ENCODE measurements at places on chromosomes 5 and 9.

DNA sequence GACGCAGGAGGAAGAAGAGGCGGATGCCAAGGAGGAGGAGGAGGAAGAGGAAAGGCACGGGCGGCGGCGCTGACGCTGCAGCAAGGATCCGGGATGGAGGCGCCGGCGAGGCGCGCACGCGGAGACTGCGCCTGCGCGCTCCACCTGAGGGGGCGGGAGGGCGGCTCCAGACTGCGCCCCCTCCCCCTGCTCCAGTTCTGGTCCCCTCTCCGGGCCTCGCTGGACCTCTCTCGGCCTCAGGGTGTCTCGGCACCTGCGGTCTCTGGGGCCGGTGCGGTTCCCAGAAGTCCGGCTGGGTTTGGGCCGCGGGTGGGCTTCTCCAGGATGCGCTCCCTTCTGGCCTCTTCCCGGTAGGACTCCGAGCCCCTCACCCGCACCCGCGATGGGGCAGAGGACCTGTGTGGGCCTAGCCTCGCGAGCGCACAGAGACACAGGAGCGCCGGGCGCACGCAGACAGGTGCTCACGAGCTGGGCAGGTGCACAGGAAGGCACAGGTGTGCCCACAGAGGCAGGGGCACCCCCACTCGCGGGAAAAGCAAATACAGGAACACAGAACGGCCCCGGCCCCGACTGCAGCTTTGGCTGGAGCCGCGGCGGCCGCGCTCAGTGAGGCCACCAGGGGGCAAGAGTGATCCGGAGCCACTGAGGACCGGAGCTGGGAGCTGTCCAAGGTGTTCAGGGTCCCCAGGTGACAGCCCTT lies at the start of gene NPDC1:
NPDC1 (minus strand) TSS at position 90 of the 700 bp plus-strand sequence. CDS start 188 bp downstream, outside the sequence.
- DNase-seq, result peak; percentile 93

- DNase-seq, result no peak
These were observed 25.1 kb upstream of the CD180 start for GRCh38 chr5:67221487-67222242.

DNA sequence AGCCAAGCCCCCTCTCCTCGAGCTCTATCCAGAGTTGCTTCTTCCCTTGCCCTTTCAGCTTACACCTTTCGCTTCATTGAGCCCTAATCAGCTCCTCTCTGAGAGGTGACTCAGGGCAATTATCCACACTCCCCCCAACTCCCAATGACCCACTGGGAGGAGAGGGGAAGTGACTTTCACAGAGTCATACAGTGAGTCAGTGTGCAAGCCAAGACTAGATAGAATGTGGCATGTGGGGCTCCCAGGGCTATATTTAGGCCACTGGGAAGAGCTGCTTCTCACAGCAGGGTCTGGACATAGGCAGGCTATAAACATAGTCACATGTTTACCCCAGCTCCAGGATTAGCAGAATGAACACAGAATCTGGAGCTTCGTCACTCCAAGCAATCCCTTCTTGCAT lies 57.4 kb downstream of the NRG2 start:
- no peak for DNase-seq

GRCh38 chr9:121182989-121183388 lies 18.7 kb downstream of the RAB14 start:
- DNase-seq, result no peak

- DNase-seq, result peak; percentile 66
These were observed 12.9 kb downstream of the TCF7 start for GRCh38 chr5:134127376-134127861.

GRCh38 chr9:26292943-26293342 lies 599.7 kb downstream of the CAAP1 start:
- DNase-seq, result no peak

DNA sequence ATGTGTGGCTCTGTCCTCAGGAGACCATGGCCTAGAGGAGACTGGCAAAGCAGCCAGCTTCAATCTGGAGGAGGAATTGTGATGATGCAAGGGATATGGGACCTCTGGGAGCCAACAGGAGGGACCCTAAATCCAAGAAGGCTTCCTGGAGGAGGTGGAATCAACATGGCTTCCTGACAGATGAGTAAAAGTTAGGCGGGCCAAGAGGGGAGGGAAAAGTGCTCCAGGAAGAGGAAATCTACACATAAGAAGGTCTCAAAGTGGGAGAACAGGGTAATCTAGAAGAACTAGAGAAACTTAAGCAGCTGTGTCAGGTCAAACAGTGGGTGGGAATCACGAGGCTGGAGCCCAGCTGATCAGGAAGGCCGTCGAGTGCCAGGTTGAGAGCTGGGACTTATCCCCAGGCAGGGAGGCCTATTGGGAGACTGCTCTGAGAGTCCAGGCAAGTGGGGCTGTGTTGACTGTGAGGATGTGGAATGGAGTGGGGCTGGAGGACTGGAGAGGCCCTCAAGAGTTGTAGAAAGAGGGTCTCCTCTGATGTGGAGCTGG lies 119.1 kb downstream of the C9orf50 start:
- DNase-seq, result no peak

DNA sequence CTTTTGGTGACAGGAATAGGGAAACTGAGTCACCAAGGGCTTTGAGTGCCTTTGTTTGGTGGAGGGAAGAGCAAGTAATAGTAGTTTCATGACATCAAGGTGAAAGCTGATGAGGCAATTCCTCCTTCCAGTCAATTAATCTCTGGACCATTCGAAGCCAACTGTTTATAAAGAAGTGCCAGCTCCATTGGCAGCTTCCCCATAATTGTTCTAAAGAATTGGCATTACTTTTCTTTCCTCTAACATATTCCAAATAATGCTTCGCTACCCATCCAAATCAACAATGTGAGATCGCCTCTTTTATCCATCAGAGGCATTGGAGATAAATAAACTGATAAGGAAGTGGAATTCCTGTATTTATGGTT lies 132.4 kb downstream of the NPR3 start:
- no peak for DNase-seq

DNA sequence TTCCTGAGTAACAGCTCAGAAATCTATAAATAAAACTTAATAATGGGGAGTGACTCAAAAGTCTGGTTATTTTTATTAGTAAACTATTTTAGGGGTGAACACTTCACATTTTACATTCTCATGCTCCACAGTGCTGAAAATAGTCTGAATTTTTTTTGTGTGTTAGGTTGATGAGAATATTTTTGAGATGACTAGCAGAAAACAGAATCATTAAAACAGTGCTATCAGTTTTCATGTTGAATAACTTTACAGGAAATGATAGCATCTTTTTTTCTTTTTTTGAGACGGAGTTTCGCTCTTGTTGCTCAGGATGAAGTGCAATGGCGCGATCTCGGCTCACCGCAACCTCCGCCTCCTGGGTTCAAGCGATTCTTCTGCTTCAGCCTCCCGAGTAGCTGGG lies 60.3 kb downstream of the TMC1 start:
- no peak for DNase-seq

GRCh38 chr9:77810047-77810446 lies 161.9 kb upstream of the GNA14 start:
- no peak for DNase-seq

GRCh38 chr5:157362982-157363381 lies 97.0 kb upstream of the NIPAL4 start:
- DNase-seq, result no peak

- DNase-seq, result no peak
These were observed 3.5 kb downstream of the TXNDC8 start for GRCh38 chr9:110334183-110334582.

Data from aorta (tissue), 5 donors.